ENCODE measurements at places on chromosomes 11 and 22.

GRCh38 chr22:48588878-48589450 lies 1238.7 kb downstream of the BRD1 start:
- no peak for DNase-seq

DNA sequence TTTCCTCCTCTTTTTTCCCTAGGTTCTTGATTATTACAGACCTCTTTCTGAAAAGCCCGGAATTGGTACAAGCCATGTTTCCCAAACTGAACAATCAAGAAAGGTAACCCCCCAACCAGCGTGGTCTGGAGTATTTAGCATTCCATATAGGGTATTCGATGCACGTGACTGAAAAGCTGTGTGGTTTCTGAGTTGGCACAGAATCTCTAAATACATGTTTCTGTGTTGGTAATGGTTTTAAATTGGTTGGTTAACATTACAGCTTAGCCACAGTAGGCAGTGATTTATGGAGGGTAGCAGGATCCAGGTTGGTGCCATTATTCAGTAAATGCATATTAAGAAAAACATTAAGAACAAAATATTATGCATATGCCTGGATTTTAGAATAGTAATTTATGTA lies 46.8 kb downstream of the ATXN10 start:
- DNase-seq: no peak

DNA sequence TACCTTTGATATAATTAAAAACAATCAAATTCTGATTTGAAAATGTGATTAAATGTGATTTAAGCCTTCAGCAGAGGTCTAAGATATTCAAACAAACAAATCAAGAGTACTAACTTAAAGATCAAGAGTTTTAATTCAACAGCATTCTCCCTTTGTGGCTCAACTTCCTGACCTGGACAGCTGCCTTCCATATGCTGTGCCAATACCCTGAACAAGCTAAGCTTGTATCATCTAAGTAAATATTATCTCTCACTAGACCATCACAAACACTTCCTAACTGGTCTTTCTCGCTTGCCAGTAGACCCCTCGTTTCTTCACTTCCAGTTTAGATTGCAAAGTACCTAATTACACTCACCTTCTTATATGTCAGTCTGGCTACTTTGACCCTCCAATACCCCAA lies 35.9 kb upstream of the P4HA3 start:
- DNase-seq: no peak

GRCh38 chr22:48919851-48920589 lies 907.7 kb downstream of the BRD1 start:
- no peak for DNase-seq

DNA sequence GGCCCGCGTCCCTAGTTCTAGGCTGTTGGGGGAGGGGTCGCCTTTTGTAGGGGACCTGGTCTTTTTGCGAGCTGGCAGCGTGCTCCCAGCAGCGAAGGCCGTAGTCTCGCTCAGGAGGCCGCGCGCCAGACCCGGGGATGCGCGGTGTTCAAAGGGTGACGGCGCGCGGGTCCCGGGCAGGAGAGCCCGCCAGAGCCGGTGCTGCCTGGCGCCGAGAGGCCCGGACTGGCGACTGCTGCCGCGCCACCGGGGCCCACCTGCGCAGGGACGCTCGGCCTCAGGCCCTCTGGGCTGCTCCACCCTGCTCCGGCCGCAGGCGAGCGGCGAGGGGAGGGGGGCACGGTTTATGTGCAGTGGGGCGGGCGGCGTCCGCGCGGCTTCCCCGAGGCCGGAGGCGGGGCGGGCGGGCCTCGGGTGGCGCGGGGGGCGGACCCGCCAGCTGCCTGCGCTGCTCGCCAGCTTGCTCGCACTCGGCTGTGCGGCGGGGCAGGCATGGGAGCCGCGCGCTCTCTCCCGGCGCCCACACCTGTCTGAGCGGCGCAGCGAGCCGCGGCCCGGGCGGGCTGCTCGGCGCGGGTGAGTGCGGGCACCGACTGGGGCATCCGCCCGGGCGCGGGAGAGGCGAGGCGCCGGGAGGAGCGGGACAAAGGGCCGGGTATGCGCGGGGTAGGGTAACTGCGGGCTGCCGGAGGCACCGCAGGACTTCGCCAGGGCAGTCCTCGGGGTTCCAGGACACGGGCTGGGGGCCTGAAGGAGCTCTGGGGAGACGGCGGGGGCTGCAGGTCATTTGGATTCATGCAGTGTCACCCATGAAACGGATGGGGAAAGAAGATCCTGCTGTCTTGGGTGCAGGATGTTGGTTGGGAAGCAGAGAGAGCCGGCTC lies at the start of gene PRSS23:
Gene PRSS23, plus strand, starts transcription at position 467 of the 884 bp plus-strand sequence. CDS start 7,102 bp downstream, outside the sequence.
- no peak for DNase-seq

DNA sequence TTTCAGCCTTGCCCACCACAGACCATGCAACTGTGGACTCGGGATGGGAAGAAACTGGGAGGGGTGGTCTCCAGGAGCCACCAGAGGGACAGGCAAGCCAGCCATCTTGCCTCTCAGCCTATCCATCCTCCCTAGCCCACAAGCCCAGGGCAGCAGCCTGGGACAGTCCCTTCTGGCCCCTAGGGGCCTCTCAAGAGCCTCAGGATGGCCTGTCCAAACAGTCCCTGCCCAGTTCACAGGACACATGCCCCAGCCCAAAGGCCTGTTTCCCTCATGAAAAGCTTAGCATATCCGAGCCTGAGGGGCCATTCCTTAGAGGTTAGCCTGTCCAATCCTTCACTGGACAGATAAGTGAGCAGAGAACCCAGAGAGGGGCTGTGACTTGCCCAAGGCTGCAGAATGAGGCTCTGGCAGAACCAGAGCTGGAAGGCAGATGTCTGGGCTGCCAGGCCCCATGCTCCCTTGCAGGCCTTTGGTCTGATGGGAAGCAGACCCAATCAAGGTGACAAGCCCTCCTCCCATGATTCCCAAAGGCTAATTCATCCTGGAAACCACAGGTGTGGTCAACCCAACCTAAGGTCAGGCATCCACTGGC lies 28.2 kb downstream of the LRRC10B start:
- no peak for DNase-seq

GRCh38 chr11:70423523-70424505 lies 25.5 kb downstream of the CTTN start:
- peak; percentile 72 for DNase-seq

DNA sequence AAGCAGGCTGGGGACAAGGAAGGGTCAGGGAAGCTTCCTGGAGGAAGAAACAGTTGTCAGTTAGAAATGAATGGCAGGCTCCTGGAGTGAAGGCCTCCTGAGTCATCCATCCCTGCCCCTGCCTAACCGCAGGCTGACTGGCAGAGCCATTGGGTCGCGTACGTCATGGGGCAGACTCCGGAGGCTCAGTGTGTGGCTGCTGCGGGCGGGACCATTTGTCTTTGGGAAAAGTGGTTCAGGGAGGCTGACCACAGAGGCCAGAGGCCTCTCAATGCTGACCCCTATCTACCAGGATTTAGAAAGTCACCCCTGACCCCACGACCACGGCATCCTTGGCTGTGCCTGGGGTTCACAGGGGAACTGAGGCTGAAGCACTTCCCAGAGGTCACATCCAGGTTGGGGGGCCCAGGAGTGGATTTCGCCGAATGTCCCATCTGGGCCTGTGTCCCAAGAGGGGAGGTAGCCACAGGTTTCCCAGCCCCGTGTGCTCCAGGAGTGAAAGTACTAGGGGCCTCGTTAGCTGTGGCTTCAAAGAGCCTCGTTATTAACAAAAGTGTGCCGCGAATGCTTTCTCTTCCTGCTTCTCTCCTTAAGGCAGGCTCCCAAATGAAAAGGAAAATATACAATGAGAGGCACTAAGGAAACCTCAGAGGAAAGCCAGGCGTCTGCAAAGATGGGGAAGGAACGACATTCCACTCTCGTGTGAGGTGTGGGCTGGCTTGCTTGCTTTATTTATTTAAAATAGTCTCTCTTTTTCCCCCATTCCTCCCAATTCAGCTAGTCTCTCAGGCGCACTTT lies 58.9 kb downstream of the FLRT1 start:
- peak; percentile 73 for DNase-seq

All from CD14-positive monocyte (primary cell).